Stimulated activated CD8-positive, alpha-beta memory T cell treated with anti-CD3 and anti-CD28 coated beads, Interleukin-4, amount 100 ng/mL, for 4 hours (primary cell): ENCODE measurements at places on chromosomes 4 and X.

DNA sequence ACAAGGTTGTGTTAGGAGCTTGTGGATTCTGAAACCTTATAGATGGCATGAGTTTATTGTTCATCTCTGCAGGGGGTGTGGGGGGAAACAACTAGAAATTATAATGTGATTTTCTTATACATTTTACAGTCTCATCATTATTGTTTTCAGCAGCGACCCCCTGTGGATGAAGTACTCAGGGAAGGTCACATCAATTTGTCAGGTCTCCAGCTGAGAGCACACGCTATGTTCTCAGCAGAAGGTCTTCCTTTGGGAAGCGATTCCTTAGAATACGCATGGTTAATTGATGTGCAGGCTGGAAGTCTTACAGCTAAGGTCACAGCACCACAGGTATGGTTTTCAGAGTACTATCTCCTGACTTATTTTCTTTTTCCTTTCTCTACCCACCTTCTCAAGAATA is 72.2 kb downstream of the BLTP1 start:
- DNase-seq, result no peak

GRCh38 chr4:83906561-83906960 is 370.7 kb downstream of the GPAT3 start:
- no peak for DNase-seq

DNA sequence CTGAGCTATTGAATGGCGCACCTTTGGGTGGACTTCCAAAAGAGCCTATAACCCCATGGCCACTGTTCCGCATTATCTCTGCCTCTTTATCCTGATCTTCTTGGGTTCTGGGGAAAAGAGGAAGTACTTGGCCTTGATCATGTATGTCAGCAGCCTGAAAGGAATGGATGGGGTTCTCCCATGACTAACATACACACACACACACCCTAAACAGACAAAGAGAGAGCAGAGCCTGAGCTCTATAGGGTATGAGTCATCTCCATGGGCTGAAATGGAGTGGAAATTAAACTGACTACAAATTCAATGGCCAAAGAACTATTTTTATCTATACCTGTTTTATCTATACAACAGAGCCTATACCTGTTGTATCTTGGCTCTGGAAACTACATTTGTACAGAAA is 141.5 kb upstream of the MTMR8 start:
- DNase-seq, result no peak

DNA sequence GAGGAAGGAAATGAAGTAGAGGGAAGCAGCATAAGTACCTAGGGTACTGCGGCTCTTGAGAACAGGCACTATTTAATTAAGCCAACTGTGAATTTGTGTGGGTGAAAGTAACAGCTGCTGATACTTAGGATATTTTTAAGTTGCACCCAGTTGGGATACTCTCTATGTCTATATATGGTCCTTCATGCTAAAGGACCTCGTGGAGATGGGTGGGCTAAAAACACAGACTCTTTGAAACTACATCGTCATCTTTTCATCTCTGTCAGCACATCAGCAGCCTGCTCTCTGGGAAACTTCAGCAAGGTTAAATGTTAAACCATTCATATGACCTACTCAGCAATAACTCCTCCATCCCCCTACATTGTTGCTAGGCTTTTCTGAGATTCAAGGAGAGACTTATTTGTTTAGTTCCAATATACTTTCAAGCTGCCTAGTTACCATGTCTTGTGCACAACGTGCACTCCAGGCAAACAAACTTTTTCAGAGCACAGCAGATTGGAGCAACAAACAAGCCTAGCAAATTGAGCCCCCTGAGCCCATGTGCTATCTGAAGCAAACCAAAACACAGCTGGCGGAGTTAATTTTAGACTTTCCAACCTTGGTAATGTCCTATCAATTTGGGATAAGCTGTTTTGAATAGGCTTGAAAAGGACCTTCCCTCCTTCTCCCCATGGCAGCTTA is 6.2 kb upstream of the MOB1B start:
- DNase-seq, result no peak

DNA sequence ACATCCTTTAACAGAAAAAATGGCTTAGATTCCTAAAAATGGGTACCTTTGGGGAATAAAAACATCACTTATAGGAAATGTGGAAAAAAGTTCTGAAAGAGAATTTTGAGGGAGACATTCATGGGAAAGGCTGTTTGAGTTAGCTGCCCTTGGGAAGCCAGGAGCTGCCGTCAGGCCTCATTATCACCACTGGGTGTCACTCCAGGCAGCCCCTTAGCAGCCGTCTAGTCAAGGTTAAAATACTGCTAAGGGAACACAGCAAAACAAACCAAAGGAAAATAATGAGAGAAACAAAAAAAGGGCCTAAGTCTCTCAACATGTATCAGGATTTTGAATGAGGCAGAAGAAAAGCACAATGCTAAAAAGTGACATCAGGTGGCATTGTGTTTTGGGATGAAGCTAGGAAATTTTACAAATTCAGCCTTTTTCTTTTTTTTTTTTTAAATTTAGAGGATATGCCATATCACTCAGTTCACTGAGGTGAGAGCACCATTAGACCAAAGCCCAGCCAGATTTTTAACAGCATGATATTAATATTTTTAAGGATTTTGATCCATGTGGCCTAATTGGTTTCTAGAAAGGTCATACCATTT is 235.3 kb downstream of the GPAT3 start:
- DNase-seq, result no peak

DNA sequence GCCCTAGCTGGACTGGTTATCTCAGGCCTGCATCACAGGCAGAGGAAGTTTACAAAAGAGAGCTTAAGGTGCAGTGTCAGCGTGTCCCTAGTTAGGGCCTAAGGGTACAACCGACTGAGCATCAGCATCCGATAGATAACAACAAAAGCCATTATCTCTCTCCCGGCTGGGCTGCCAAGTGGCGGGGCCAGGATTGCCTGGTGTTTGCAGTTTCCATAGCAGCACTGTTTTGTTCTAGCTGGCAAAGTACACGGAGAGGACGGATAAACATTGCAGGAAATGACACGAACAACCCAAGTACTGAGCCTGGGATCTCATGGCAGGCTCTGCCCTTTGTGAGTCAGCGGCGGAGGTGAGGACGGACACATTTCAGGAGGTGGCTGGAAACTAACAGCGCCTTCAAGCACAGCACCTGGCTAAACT is 104.7 kb upstream of the NOCT start:
- DNase-seq, result no peak

GRCh38 chr4:138262030-138262429 is 19.9 kb upstream of the SLC7A11 start:
- DNase-seq, result no peak

- no peak for DNase-seq
Measured at GRCh38 chr4:165505958-165506837, 127.4 kb downstream of the CPE start.

DNA sequence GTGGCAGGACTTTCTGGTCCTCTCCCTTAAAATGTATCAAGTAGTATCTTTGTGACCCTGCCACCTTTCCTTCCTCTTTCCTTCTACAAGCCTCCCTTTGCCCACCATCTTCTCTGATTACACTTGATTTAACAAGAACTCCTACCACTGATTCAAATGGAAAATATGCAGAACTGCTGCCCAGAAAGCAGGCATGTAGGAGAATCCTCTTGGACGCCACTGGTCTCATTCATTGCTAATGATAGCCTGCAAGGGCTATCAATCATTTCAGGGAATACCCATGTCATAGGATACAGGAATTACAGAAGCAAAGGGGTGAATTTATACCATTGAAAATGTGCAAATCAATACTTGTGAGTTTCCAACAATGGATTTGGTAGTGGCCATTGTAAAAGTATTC is 294.6 kb upstream of the NRK start:
- no peak for DNase-seq

DNA sequence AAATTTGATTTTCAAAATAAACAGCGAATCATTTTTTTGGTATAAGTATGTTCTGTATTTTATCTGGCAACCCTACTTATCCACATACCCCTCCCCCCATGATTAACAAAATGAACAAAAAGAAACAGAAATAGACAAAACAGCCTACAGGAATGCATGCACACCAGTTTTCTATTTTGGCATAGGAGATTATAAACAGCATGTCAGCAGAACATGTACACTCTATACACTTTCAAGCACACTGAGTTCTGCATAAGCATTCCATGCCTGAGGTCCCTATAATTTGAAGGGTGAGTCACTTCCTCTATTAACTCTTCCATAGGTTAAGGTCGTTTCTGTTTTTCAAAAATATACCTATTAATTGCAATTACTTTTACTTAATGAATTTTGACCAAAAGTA is 28.0 kb upstream of the ZNF280C start:
- DNase-seq, result no peak

DNA sequence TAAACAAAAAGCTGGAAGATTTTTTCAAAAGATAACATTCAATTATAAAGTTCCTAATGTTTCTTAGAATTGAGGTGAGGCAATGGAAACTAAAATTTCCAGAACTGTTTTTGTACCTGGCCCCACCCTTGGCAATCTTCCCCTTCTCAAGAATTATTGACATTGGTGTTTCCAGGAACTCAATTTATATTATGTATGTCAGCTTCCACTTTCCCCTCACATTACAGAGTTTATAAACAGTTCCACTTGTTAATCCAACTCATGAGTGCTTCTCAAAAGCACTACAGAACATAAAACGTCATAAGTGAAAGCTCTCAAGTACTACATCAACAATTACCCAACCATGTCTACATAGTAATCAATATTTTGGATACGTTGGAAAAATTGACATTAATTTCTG is 107.4 kb downstream of the FAM13A start:
- no peak for DNase-seq

GRCh38 chrX:17552044-17552650 is 177.1 kb downstream of the NHS start:
- no peak for DNase-seq

DNA sequence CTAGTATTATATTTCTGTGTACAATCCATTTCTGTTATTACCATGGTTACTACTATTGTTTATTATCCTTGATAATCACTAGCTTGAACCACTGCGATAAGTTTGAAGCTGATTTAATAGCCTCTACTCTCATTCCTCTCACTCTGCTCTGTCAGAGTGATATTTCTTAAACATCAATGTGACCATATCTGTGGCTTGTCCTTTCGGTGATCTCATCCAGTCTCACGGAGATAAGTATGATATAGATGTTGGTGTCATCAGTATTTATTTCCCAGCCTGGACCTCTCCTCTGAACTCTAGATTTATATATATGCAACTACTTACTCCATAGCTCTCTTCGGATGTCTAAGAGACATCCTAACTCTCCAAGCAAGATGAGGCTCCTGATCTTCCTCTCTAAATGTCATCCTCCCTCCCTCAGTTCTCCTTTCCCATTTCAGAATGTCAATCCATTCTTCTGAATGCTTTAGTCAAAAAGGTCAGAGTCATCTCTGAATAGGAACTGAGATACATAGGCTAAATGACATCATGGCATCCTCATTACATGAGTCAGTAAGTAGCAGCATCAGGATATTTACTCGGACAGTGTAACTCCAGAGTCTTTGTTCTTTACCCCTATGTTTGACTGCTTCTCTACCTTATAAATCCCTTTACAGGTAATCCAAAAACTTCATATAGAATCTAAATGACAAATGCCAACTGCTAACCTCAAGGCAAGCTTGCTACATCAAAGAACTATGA is 129.5 kb downstream of the PACRGL start:
- DNase-seq, result no peak

DNA sequence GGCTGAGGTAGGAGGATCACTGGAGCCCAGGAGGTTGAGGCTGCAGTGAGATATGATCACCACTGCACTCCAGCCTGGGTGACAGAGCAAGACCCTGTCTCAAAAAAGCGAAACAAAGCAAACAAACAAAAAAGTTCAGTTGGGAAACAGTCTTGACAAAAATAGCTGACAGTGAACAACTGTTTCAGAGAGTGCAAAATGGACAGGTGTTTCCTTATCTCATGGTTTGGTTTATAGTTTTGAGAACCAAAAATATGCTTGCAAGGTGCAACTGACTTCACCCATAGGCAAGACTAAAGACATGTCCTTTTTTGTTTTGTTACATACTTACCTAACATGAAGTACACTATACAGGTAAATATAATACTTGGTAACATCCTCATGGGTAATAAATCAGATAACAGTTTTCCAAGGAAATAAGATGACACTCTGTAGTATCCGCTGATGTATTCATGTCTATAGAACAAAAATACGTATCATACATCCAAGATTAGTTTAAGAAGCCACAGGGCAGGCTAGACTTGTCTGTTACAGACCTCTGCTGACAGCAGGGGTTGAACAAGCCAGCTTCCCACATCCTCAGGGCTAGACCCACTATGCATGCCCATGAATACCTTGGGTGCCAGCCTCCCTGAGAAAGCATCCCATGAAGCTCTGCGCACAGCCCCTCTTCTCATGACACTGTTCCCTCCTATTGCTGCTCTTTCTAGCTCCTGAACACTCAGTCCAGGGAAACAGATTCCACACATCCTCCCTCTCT is 59.3 kb downstream of the ABCG2 start:
- DNase-seq, result no peak

GRCh38 chrX:41408576-41408975 is 38.6 kb upstream of the NYX start:
- DNase-seq, result no peak

DNA sequence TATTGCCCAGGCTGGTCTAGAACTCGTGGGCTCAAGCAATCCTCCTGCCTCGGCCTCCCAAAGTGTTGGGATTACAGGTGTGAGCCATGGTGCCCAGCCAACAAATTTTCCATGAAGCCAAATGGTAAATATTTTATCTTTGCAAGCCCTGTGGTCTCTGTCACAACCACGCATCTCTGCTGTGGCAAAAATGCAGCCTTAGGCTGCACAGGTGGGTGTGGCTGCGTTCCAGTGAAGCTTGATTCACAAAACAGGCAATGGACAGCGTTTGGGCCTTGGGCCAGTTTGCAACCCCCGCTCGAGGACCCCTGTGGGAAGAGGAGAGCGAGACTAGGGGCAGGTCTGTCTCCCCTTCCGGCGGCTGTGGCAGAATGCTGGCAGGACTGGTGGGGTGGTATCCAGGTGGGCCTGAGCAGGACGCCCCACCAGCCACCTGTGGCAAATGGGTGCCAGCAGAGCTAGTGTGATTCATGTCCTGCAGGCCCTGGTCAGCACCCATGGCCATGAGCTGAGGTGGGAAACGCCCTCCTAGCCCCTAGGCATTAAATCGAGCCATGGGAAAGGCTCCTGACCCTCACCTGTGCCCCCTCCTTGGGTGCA is 19.7 kb downstream of the HTRA3 start:
- DNase-seq, result no peak

- no peak for DNase-seq
Measured at GRCh38 chr4:172348426-172348825, 535.2 kb downstream of the GALNTL6 start.

GRCh38 chrX:73944563-73944908 is 359.4 kb upstream of the ZCCHC13 start:
- DNase-seq, result no peak

GRCh38 chrX:66015152-66015831 is 24.6 kb downstream of the VSIG4 start:
- DNase-seq, result no peak

- no peak for DNase-seq
Measured at GRCh38 chr4:118732591-118733330, 47.6 kb downstream of the METTL14 start.
